ENCODE measurements at places on chromosomes 7 and 10.

DNA sequence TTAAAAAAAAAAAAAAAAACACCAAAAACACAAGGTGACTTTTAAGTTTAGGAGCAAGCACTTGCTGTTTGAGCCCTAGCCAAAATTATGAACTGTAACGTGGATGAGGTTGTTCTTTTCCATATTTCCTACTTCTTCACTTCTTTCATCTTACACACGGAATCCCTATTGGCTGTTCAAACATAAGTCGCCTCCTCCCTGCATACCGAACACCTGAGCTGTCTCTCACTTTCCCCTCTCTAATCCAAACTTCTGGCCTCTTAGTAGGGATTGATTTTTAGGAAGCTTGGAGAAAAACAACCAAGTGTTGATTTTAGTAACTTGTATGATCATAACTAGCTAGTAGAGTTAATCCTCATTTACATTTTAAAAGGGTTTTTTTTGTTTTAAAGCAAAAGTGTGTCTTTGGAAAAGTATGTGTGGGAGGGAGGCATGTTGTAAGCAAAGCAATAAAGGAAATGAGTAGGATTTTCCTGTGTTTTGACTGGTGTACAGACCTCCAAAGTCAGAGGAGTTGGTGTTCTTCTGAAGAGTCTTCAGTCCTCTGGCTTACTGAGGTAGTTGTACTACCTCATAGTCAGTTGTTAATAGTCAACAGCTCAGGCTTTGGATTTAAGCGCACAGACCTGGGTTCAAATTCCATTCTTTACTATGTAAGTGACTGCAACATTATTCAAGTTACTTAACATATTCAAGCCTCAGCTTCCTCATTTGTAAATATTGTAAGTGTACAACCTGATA, 39.3 kb downstream of the RABGEF1 start:
- no peak for DNase-seq

GRCh38 chr7:4809091-4809591, 33.7 kb downstream of the AP5Z1 start:
- DNase-seq: no peak

DNA sequence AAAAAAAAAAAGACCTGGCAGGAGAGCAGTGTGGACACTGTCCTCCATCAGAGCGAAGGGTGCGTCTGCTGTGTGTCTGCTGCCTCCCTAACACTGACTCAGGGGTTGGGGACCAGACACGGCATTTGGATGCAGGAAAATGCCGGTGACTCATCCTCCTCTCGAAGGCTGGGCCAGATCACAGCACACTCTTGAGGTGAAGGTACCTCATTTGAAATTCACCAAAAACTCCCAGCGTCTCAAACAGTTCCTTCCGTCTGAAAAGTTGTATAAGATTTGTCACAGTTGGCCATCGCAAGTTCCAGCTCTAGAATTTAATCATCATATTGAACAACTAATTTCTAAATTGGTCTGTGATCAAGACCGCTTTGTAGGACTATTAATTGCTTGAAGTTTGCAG, 118.1 kb upstream of the LYZL2 start:
- no peak for DNase-seq

DNA sequence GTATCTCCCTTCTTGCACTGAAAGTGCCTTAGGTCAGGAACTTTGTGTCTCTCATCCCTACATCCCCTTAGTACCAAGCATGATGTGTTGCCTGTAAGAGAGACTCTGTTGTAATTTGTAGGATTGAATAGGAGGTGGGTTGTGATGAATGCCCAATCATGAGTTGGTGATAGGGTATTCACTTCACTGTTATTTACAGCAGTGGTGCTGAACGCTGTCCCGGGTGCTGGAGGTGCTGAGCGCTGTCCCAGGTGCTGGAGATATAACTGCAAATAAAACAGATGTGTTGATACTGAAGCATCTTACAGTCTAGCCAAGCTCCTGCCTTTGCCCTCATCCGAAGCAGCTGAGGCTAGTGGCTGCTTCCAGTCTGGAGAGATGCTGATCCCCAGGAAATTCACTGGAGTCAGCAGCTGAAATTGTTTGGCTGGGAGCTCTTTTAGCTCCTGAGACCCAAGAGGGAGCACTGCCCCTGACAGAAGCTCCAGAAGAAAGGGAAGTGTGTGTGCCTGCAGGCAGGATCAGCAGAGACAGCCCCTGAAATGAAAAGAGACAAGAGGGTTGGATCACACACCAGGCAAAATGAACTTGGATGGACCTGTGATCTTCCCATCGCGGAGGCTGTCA, 183.4 kb downstream of the SORCS3 start:
- DNase-seq: no peak

GRCh38 chr7:129122751-129123509, 21.6 kb upstream of the TSPAN33 start:
- DNase-seq: no peak

- no peak for DNase-seq
Measured at GRCh38 chr7:86667732-86668131, 24.0 kb downstream of the GRM3 start.

GRCh38 chr7:66353547-66353946, 148.4 kb downstream of the TPST1 start:
- no peak for DNase-seq

- DNase-seq: no peak
Measured at GRCh38 chr7:101657171-101657570, 28.1 kb upstream of the MYL10 start.

DNA sequence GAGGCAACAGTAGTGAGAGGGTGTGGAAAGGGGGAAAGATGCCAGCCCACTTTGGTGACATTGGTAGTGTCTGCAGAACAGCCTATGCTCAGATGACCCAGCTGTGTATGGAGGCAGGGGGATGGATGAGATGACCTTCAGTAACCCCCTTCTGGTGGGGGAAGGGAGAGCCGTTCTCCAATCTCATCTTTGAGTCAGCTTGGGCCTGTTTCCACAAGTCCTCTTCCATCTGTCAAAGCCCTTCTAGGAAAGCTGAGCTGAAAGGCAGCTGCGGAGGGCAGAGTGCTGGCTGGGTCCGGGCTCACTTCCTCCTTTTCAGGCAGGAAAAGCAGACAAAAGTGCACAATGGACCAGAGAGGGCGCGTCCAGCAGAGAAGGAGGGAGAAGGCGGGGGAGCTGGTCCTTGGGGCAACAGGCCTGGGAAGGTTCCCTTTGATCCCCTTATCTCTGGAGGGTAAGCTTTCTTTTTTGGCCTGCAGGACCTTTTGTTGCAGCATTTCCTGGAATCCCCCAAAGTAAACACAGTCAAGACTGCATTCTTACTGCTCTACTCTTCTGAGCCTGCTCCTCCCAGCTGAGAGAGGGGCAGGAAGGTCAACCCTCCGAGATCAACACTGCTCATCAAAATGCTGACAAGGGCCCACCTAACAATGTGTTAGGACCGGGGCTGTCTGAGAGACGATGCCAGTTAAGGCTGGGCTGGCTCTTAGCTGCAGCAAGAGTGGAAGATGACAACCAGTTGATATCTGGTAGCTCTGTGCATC, 1.2 kb upstream of the LRMDA start:
- no peak for DNase-seq

GRCh38 chr7:11726001-11726793, 105.8 kb downstream of the THSD7A start:
- DNase-seq: no peak

DNA sequence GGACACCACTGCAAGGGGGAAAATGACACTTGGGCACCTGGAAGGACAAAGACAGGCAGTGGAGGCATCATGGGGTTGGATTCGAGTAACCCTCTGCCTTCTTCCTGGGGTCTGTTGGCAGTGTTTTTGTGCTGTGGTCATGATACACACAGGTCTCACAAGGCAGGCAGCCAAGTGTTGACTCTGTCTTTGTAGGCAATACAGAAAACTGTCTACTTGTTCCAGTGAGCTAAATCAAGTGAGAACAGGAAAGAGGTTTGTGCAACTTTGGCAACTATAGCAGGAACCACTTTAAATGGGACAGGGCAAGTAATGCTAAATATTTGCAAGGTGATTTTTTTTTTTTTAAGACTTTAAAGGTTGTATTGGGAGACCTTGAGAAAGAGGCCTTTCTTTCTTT, 578.6 kb upstream of the GALNT17 start:
- no peak for DNase-seq

- peak; percentile 65 for DNase-seq
Measured at GRCh38 chr7:127347567-127348246, 44.8 kb downstream of the ZNF800 start.

- DNase-seq: no peak
Measured at GRCh38 chr10:132702601-132703418, 83.1 kb downstream of the NKX6-2 start.

DNA sequence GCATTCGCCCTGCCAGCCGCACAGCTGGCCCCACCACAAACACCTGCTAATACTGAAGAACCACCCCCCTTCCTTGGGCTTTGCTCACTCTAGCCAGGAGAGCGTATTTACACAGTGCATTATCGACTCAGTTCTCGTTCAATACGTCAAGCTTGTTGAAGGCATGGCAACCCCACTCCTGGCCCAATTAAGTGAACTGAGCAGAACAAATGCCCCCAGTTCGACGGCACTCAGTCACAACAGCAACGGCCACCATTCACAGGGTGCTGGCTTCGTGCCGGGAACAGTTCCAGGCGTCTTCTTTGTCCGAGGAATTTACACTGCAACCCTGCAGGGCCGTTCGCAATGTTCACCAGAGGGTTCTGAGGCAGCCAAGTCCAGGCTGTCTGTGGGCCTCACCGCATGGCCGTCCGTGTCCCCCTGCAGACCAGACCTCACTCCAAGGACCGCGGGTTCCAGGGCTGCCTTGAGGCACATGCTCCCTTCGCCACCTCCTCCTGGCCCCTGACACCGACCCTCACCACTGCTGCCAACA, 175.3 kb downstream of the DIP2C start:
- no peak for DNase-seq

DNA sequence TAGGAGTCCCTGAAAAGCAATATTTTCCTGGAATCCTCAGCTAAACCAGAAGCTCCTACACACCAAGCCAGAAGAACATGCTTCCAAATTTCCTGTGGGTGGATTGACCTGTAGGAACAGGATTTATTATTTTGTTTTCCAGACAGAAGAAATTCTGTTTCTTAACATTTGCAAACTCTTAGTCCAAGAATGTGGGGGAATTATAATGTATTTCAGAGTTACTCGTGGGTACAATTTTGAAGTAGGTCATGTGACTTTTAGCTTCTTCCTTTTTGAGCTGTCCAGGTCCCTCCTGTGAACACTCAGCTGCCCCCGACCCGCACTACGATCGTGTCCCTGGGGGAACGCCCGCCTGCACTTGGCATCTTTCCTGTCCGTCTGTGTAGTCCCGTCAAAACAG, 27.7 kb upstream of the VIPR2 start:
- no peak for DNase-seq

DNA sequence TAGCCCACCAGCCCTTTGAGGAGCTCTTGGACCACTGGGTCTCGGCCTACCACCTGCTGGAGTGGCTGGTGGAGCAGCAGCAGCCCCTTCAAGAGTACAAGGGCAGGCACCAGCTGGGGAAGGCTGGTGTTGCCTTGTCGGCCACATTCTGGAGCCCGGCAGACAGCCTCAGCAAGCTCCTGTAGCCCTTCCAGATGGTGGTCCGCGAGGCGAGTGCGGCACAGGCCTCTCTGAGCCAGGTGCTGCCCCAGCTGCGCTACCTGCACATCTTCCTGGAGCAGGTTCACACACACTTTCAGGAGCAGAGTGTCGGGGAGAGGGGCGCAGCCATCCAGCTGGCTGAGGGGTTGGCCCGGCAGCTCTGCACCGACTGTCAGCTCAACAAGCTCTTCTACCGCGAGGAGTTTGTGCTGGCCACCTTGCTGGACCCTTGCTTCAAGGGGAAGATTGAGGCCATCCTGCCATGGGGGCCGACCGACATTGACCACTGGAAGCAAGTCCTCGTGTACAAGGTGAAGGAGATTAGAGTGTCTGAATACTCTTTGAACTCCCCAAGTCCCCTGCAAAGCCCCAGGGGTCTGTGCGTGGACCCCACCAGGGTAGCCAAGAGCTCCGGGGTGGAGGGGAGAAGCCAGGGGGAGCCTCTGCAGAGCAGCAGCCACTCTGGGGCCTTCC, 7.0 kb upstream of the ACTR3C start:
- DNase-seq: no peak

DNA sequence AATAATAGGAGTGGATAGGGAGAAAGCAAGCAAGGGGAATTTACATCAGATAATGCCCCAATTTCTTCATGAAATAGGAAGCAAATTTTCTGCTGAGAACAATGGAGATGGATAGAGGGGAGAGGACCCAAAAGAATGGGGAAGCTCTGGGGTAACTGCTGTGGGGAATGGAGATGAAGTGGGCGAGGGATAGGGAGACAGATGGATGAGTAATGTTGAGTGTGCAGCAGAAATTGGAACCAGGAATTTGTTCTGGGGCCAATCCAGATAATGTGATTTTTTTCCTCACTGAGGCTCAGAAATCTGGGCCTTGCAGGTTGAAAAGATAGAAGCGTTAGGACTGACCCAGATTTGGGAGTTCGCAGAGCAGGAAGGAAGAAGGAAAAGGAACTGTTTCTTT, 24.5 kb upstream of the MRC1 start:
- no peak for DNase-seq

All from T-helper 17 cell (primary cell).